ENCODE measurements at places on chromosomes 7 and 10.

DNA sequence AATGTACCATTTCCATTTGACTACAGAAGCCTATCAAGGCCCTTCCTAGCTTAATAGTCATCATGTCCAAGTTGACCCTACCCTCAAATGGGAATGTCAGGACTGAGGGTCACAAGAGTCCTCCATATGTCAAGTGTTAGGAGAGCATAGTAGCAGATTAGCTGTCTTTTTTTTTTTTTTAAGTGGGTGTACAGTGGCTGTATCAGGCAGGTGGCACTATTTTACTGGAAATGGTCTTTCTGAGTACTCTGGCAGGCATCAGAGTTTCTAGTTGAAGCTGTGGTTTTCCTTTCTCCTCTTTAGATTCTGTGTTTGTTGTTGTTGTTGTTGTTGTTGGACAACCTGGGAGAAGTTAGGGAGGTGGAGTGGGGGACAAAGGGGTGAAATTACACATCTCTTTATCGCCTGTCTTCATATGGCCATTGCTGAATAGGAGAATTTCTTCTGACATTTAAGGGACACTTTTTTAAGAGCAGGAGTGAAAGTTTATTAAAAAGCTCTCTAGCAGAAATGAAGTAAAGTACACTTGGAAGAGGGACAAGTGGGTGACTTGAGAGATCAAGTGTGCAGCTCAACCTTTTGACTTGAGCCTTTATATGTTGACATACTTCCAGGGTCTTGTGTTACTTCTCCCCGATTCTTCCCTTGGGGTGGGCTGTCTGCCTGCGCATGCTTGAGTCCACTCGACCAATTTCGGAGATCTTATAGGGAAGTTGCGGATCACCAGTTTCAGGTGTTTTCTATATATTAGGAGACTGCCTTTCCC is 104.1 kb upstream of the FOXP2 start:
- DNase-seq = no peak

GRCh38 chr7:44633254-44634186 is 27.1 kb downstream of the OGDH start:
- DNase-seq = no peak

GRCh38 chr7:88239852-88240251 is 20.0 kb upstream of the SRI start:
- DNase-seq = no peak

DNA sequence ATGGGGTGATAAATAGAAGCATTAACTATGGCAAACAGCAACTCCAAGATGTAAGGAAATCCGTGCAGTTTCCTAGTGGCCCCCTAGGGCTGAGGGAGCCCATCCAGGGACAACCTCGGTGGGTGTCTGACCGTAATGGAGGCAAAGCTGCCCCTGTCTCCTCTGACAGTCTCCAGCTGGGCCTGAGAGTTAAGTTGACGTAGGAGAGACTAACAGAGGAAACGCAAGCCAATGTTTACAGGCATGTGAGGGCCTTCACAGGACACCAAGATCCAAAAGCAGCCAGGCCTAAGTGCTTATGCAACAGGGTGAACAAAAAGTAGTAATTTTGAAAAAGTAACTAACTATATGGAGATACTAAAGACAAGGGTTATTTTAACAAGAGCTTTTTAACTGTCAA is 330.0 kb upstream of the C7orf33 start:
- DNase-seq = no peak

- DNase-seq = no peak
These were observed 276.3 kb downstream of the GALNT17 start for GRCh38 chr7:71408271-71408670.

GRCh38 chr7:47227762-47228177 is 354.1 kb downstream of the TNS3 start:
- peak; percentile 82 for DNase-seq

- no peak for DNase-seq
These were observed 182.5 kb upstream of the PRSS58 start for GRCh38 chr7:142440219-142440905.

GRCh38 chr10:120456626-120457430 is at the start of gene PLPP4:
Gene PLPP4, plus strand, starts transcription at chr10:120457227. Its CDS starts 79 bp downstream, at chr10:120457306.
- peak; percentile 89 for DNase-seq

DNA sequence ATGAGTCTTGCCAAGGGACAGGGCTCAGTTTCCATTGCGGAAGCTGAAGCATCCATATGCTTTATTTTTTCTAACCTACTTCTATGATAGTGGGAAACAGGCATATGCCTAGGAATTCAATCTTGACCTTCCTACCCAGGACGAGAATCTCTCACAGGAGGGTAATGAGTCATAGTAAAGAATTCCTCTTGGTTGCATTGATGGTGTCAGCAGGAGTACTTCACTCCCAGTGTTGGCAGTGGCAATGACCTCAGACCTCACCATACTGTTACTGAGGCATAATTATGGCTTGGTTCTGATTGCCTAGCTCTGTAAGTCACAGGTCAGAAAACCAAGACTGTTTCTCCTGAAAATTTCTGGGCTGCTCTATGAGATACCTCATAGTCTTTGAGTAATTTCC is 552.9 kb downstream of the ARL4A start:
- DNase-seq = no peak

GRCh38 chr10:56231436-56231835 is 129.6 kb downstream of the ZWINT start:
- DNase-seq = no peak

GRCh38 chr7:157412021-157412443 is 75.2 kb downstream of the DNAJB6 start:
- DNase-seq = no peak

DNA sequence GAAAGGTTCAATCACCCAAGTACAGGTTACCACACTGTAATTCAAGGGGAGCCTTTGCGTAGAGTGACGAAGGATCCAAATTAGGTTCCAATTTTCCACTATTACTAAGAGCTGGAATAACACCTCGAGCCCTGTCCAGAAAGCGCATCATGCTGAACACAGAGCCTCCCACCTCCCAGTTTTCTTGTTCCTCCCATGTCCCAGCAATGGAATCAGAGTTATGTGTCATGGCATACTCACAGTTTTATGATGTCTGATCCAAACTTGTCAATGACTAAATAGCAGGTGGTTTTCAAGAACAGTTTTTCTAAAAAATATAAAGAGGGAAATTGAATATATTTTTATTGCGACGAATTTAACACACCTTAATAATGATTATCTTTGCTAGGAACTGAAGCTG is 50.6 kb downstream of the AOAH start:
- DNase-seq = no peak

DNA sequence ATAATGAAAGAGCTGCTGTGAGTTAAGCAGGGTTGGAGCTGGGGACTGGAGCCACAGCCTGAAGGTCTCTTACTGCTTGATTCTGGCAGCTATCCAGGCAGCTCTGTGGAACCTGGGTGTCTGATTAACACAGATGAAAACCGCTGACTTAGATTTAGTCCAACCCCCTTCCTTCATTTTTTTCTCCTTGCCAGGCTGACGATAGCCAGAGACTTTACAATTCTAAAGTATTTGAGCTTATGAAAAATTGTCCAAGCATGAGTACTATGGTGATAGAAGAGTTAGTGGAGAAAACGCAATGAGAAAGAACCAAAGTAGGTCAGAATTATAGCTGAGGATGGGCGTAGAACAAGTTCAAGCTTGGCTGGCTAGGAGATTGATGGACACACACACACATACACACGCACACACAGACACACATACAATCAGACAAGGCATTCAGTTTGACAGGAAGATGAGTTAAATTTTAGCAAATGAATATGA is 13.5 kb upstream of the GPR85 start:
- no peak for DNase-seq

DNA sequence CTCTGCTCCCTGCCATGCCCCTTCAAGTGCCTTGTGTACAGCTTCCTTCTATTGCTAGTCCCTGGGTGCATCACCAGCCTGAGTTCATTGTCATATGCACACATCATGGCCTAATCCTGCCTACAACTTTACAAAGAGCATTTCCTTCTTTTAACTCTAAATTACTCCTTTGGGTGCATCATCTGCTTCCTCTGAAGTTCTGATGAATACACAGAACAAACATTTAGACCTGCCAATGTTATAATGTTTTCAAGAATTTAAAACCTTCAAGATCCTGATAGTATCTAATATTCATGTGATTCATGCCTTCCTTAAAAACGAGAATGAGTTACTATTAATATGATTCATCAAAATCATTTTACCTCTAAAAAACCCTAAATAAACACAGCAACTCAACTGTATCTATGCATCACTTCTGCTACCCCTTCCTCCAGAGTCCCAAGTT is 357.1 kb downstream of the MAGI2 start:
- no peak for DNase-seq

- no peak for DNase-seq
These were observed 11.0 kb downstream of the POT1 start for GRCh38 chr7:124918662-124919061.

DNA sequence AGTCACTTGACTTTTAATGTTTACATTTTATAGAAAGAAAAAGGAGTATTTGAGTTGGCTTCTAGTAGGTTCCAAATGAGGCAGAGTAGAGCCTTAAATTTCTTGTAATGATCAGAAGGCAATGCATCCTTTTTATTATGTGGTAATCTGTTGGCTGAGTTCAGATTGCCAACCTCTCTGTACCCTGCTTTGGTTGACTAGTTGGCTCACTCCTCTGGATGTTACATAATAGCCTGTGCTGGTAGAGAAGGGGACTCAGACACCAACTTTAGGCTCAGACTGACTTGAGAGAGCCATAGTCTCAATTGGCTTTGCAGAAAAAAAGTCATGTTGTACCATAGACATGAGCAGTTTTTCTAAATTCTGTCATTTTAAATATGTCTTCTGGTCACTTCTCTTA is 46.8 kb upstream of the GLCCI1 start:
- no peak for DNase-seq

- DNase-seq = no peak
These were observed 246.6 kb downstream of the ADRA2A start for GRCh38 chr10:111323389-111323966.

DNA sequence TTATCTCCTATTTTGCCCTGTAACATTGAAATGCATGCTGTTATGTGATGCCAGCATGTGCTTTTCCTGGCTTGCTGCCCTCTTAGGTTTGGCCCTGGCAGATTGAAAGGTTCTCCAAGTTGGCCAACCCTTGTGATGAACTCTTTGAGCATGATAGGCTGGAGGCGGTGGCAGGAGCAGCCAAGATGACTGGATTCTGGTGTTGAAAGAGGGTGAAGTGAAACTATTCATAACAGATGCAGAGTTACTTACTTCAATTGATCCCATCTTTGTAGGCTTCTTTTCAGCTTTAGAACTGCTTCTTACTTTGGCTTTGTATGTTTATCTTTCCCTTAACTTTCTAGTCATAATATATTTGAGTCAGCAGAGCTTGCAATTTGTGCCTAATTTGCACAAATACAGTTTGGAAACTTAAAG is 57.6 kb downstream of the BICC1 start:
- DNase-seq = no peak

GRCh38 chr10:129501652-129502436 is 34.8 kb downstream of the MGMT start:
- DNase-seq = no peak

DNA sequence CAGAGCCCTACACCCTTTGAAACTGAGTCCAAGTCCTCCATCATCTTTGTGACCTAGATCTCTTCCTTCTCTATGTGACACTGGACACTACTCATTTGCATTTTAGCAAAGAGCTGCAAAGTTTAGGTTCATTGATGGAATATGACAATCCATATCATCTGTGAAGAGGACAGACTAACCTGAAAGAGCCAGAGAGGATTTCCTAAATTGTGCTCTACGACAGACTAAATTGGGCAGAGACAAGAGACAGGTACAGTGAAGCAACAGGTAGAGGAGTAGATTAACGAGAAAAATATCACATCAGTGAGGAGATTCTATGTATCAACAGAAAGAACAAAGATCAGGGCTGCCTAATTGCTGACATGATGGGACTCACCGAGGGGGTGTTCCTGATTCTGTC is at the start of gene TAS2R3:
TSS of gene TAS2R3 (plus strand) at position 301 of the 400 bp plus-strand sequence. CDS start at position 363, 62 bp downstream.
- DNase-seq = no peak

DNA sequence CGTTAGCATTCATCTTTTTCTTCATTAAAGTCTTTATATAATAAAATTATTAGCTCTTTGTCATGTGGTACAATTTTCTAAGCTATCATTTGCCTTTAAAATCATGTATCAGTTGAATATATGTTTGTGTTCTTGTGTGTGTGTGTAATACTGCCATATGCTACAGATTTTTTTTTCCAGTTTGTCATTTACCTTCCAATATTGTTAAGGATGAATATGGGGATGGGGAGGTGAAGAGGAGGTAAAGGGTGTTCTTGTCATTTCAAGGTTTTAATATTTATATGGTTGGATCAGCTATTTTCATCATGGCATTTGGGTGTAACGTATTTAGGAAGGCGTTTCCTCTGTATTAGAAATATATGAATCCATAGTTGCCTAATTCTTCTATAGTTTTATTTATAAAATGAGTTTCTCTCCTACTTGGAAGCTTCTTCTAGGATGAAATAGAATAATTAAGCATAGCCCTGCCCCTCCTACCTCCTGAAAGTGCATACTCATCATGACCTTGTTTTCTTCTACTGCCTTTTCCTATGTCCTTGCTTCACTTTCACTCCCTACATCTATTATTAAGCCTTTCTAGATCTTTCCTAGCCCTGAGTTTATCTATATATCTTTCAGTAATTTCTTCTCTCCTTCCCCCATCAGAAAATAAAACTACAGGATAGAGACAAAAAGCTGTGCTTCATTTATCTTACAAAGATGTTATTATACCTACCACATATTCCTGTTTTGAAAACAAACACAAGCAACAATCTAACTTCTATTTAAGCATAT is 25.1 kb downstream of the RAB18 start:
- no peak for DNase-seq

GRCh38 chr7:18753972-18754610 is 258.5 kb downstream of the HDAC9 start:
- no peak for DNase-seq

GRCh38 chr7:107815254-107815882 is 12.3 kb upstream of the SLC26A3 start:
- DNase-seq = no peak

GRCh38 chr10:75399461-75400162 is 2.0 kb downstream of the ZNF503 start:
- DNase-seq = peak; percentile 89

- no peak for DNase-seq
These were observed 293.5 kb upstream of the IMMP2L start for GRCh38 chr7:111855842-111856227.

DNA sequence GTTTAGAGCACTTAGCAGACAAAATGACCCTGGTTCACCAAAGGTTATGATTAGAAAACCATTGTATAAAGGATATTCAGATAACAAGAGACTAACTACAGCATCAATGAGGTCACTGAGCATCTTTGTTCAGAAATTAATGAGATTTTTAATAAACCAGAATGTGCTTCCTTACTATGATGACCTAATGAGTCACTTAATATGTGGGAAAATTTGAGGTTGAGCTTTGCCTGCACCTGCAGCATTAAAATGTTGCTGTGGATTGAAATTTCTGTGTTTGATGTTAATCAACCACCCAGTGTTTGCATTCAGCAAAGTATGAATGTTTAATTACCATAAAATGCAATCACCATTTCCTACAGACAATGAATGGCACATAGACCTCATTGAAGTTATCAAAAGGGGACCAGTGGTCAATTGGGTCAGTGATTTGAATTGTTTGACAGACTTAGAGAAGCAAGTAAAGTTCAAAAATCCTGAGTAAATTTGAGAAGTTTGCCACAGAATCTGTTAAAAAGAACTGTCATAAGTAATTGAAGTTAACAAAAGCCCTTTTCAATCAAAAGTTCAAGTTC is 45.8 kb downstream of the EXOC6 start:
- DNase-seq = no peak

GRCh38 chr10:114173603-114173920 is 441 bp downstream of the CCDC186 start:
- no peak for DNase-seq

- DNase-seq = no peak
These were observed 186.1 kb downstream of the ZNF365 start for GRCh38 chr10:62560201-62560819.
